Naive thymus-derived CD8-positive, alpha-beta T cell (primary cell): ENCODE measurements at places on chromosomes 16 and 17. TPM values are rescaled to one million over a fixed set of nuclear protein-coding genes. Genes with fewer than 3 reads are reported as not detected.

Gene KRT13
- not detected for total RNA-seq

Gene NXPH3
- total RNA-seq = not detected

Gene AGRP
- total RNA-seq = not detected

Gene SYT17
- total RNA-seq = 0.62 TPM

Gene FBXO39
- 0.29 TPM for total RNA-seq

- no peak overlapping the region for H3K4me3 ChIP-seq
- no peak for DNase-seq
- H3K27me3 ChIP-seq = no peaks in the 10 kb centered on the region
- no peaks in the 10 kb centered on the region for H3K36me3 ChIP-seq
These were observed 93.2 kb downstream of the C17orf67 start for GRCh38 chr17:56740481-56740880.

- no peaks in the 10 kb centered on the region for H3K27me3 ChIP-seq
- peak overlapping the region; percentile 92 for H3K27ac ChIP-seq
- H3K4me3 ChIP-seq = peak overlapping the region; percentile 96
- no peaks in the 10 kb centered on the region for H3K36me3 ChIP-seq
- H3K4me1 ChIP-seq = peaks cover 29% of the 10 kb centered on the region
- peak; percentile 56 for DNase-seq
These were observed 21.8 kb upstream of the FOXK2 start for GRCh38 chr17:82497483-82498405.

DNA sequence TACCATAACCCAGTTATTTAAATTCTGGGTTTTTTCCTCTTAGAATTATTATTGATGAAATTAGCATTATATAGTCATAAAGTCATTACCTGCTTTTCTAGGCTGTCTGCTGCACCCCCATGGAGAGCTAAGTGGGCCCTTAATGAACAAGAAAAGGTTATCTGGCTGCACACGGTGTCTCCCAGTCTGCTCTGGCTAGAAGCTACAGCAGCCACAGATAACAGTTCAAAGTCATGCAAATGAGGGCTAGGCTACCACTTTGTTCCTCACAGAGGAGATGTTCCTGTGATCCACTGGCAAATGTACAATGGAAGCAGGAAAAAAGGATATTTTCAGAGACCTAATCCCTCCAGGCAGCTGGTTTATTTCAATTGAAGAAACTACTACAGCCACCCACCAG is 112.1 kb downstream of the SNX11 start:
- no peaks in the 10 kb centered on the region for H3K36me3 ChIP-seq
- H3K4me1 ChIP-seq = peaks cover 14% of the 10 kb centered on the region
- H3K4me3 ChIP-seq = no peak overlapping the region
- H3K27me3 ChIP-seq = no peaks in the 10 kb centered on the region
- peak overlapping the region; percentile 1 for H3K27ac ChIP-seq
- no peak for DNase-seq

GRCh38 chr16:27851586-27851985 is 211.9 kb downstream of the GSG1L start:
- no peak for DNase-seq
- H3K36me3 ChIP-seq = no peaks in the 10 kb centered on the region
- no peaks in the 10 kb centered on the region for H3K4me1 ChIP-seq
- H3K4me3 ChIP-seq = no peak overlapping the region
- H3K27ac ChIP-seq = no peak overlapping the region

DNA sequence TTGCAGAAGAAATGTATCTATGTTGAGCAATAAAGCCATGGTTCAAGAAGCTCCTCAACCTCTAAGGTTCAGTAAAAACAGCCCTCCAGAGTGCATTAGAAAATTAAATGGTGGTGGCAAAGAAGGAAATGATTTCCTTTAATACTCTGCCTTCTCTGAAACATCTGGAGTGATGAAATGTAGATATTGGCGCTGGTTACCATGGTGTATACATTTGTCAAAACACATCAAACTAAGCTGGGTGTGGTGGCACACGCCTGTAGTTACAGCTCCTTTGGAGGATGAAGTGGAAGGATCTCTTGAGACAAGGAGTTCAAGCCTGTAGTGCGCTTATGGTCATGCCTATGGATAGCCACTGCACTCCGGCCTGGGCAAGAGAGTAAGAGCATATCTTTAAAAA is 6.0 kb downstream of the CAPNS2 start:
- DNase-seq = no peak
- H3K36me3 ChIP-seq = no peaks in the 10 kb centered on the region
- H3K4me1 ChIP-seq = no peaks in the 10 kb centered on the region
- H3K27ac ChIP-seq = no peak overlapping the region
- no peak overlapping the region for H3K4me3 ChIP-seq
- H3K27me3 ChIP-seq = no peaks in the 10 kb centered on the region

GRCh38 chr17:11638700-11639265 is 40.5 kb downstream of the DNAH9 start:
- H3K27me3 ChIP-seq = peaks cover 1% of the 10 kb centered on the region
- DNase-seq = no peak
- no peak overlapping the region for H3K27ac ChIP-seq
- H3K36me3 ChIP-seq = no peaks in the 10 kb centered on the region
- peaks cover under 1% of the 10 kb centered on the region for H3K4me1 ChIP-seq
- no peak overlapping the region for H3K4me3 ChIP-seq

Gene SPNS3
- total RNA-seq = 6.1 TPM

GRCh38 chr17:81934850-81935708 is 2.0 kb downstream of the PYCR1 start:
- DNase-seq = no peak
- no peaks in the 10 kb centered on the region for H3K27me3 ChIP-seq
- no peak overlapping the region for H3K27ac ChIP-seq
- no peak overlapping the region for H3K4me3 ChIP-seq
- H3K36me3 ChIP-seq = no peaks in the 10 kb centered on the region

- H3K27ac ChIP-seq = peak overlapping the region; percentile 53
- H3K36me3 ChIP-seq = no peaks in the 10 kb centered on the region
- DNase-seq = no peak
- no peaks in the 10 kb centered on the region for H3K27me3 ChIP-seq
- H3K4me1 ChIP-seq = peaks cover 87% of the 10 kb centered on the region
- no peak overlapping the region for H3K4me3 ChIP-seq
These were observed 226.3 kb downstream of the MSI2 start for GRCh38 chr17:57482657-57483056.

DNA sequence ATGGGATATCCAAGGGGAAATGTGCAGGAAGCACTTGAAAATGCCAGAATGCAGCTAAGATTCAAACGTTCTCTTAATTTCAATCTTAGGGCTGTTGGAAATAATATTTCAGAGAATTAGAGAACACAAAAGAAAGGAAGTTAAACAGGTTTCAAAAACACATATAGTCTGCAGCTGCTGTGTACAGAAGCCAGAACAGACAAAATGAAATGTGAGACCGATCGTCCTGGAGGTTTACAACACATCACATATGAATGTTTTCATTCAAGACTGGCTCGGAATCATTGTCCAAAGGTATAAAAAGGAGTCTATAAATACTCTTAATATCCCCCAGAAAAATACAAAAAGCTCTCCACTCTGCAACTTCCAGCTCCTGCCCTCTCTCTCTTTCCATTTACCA is 14.3 kb downstream of the CYTH1 start:
- no peak overlapping the region for H3K27ac ChIP-seq
- peaks cover 26% of the 10 kb centered on the region for H3K4me1 ChIP-seq
- H3K27me3 ChIP-seq = no peaks in the 10 kb centered on the region
- H3K36me3 ChIP-seq = peaks cover 4% of the 10 kb centered on the region
- DNase-seq = no peak

GRCh38 chr17:79073706-79074088 is 927 bp upstream of the ENGASE start:
- H3K36me3 ChIP-seq = no peaks in the 10 kb centered on the region
- H3K4me3 ChIP-seq = no peak overlapping the region
- peaks cover 20% of the 10 kb centered on the region for H3K4me1 ChIP-seq
- no peak overlapping the region for H3K27ac ChIP-seq
- H3K27me3 ChIP-seq = no peaks in the 10 kb centered on the region
- DNase-seq = no peak

- no peaks in the 10 kb centered on the region for H3K36me3 ChIP-seq
- no peak overlapping the region for H3K27ac ChIP-seq
- H3K4me1 ChIP-seq = peaks cover 3% of the 10 kb centered on the region
- H3K27me3 ChIP-seq = no peaks in the 10 kb centered on the region
These were observed 22.2 kb downstream of the CARD14 start for GRCh38 chr17:80191865-80192661.
